HFF-Myc (cell line): ENCODE measurements at places on chromosomes 1 and 21.

- DNase-seq = no peak
Measured at GRCh38 chr1:7014640-7014930, 229.3 kb downstream of the CAMTA1 start.

DNA sequence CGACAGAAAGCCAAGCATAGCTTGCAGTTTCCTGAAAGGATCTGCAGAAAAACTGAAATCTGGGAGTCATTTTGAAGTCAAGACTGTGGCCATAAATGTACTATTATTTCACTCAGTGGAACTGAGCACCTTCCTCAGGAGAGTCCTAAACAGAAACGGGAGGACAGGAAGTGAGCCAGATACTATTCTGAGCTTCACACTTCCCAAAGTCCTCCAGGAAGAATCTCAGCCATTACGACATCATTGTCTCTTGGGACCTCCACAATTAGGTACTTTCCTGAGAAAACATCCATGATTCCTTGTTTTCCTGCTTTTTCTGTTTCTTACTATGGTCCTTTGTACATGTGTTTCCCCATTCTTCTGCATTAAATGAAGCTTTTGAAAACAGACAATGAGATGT is 299.2 kb upstream of the USP25 start:
- DNase-seq = no peak

- DNase-seq = no peak
Measured at GRCh38 chr1:38098101-38098847, 51.7 kb upstream of the POU3F1 start.

DNA sequence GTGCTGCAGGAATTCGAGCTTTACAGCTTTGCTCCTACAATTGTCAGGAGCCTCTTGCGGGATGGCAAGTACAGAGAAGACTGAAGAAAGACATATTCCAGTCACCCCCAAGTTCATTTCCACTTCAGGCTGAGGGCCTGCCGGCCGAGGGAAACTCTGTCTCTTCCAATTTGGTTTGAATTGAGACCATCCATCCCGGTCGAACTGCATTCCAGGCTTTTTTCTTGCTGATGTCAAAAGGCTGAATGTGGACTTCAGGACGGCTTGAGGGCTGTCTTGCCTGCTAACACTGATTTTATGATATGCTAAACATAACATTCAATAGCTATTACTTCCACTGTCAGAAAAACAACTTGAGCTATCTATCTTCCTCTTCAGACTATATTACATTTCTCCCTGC is 79.8 kb upstream of the PLXNA2 start:
- no peak for DNase-seq

DNA sequence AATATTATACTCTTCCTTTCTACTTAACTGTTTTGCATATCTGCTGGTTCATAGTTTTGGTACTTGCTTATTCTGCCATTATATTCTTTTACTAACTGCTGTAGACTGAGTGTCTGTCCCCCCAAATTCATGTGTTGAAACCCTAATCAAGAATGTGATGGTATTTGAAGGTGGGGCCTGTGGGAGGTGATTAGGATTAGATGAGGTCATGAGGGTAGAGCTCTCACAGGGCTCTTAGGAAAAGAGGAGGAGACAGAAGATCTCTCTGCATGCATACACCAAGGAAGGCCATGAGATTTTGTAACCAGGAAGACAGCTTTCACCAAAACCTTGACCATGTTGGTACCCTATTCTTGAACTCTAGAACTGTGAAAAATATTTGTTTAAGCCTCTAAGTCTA is 354.1 kb upstream of the B3GALT2 start:
- DNase-seq = no peak

GRCh38 chr1:173590557-173590956 is 12.3 kb downstream of the SLC9C2 start:
- no peak for DNase-seq
